ENCODE measurements at places on chromosomes 5 and 9.

GRCh38 chr5:109759306-109759705 lies 69.6 kb downstream of the MAN2A1 start:
- DNase-seq, result no peak

DNA sequence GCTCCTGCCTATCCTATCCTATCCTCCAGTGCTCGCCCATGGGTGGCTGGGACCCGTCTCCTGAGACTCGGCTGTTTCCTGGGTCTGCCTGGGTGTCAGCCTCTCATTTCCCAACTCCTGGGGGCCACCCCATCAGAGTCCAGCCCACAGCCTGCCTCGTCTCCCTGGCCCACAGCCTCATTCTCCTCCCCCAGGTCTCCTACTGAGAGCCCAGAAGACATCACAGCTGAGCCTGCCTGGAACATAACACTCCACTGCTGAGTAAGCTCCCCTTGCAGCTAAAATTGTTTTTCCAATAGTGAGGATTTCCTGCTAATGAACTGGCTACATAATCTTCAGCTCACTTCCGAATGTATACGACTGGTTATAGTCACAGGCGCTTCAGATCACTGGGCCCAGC lies 95.3 kb downstream of the TTLL11 start:
- no peak for DNase-seq

DNA sequence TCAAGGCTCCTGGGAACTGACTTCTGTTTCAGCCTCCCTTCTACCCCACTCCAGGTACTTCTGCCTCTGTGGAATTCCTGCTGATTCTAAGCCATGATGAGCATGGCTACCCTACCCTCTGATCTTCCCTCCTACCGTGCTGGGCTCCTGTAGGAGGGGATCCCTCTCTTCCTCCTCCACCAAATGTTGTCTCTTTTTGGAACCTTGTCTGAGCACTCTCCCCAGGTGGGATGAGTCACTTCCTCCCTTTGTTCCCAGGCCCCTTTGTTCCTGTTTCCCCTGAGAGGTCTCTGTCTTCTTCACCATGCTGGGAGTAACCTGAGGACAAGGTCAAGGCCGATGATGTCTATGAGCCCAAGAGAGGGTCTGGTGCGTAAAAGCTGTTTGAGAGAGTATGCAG lies 213.2 kb downstream of the GABBR2 start:
- DNase-seq, result no peak

DNA sequence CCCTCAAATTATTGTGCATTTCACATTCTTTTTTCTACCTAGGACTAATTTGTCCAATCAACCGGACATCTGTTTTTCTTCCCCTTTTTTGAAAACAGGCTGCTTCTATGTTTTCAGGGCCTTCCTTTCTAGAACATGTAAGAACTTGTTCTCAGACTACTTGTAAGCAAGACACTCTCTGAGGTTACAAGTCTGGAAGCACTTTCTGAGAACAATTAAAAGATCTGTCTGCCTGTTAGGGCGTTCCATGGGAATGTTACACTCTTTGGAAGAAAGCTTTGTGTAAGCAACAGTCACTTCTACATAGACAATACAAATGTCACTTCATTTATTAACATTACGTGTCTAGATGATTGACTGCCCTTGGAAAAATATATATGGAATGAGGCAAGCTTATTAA lies 50.9 kb upstream of the HSPB3 start:
- DNase-seq, result no peak

- no peak for DNase-seq
Observed at GRCh38 chr9:80285326-80285725, 713.6 kb downstream of the TLE4 start.
